ENCODE measurements at places on chromosomes 2 and 18.

- DNase-seq, result no peak
Measured at GRCh38 chr2:178427458-178427857, 23.5 kb downstream of the PRKRA start.

- no peak for DNase-seq
Measured at GRCh38 chr2:156874707-156875106, 382.8 kb upstream of the GALNT5 start.

DNA sequence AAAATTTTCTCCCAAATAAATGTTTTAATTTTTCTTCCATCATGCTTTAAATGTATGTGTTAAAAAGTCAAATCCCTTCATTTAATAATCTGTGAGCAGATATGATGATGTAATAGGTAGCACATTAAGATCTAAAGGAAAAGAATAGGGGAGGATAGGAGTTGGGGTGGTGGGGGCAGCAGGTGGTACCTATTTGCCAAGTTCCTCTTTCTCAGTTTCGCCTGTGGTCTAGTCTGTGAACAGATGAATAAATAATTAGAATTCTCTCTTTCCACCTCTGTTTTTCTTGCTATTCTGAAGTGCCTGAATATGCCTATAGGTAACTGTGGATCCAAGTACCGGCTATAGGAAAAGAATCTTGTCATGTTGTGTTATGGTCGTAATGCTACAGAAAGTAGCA, 152.5 kb downstream of the NRXN1 start:
- DNase-seq, result no peak

DNA sequence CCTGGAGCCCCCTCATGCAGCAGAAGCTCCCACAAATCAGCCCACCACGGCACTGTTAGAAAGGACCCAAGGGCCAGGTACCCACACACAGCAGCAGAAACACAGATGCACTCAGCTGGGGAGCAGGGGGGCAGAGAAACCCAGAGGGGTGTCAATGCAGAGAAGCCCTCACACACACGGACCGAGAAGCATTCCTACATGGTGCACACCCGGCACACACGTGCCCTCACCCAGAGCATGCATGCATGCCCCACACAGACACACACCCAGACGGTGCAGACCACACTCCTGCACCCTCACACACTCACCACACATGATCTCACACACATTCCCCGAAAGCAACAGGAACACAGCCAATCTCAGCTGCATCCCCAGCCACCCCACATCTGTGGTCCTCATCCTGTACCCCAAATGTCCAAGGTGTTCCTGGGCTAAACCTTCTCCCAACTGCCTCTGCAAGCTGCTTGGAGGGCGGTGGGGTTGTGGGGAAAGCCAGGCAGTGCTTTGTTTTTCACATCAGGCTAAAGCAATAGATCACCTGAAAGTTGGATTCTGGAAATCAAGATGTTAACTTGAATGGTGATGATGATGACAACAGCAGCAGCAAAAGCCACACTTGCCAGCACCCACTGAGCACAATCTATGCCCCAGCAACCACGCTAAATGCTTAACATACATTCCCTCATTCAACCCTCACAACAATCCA, 102.3 kb downstream of the ZFP36L2 start:
- no peak for DNase-seq

DNA sequence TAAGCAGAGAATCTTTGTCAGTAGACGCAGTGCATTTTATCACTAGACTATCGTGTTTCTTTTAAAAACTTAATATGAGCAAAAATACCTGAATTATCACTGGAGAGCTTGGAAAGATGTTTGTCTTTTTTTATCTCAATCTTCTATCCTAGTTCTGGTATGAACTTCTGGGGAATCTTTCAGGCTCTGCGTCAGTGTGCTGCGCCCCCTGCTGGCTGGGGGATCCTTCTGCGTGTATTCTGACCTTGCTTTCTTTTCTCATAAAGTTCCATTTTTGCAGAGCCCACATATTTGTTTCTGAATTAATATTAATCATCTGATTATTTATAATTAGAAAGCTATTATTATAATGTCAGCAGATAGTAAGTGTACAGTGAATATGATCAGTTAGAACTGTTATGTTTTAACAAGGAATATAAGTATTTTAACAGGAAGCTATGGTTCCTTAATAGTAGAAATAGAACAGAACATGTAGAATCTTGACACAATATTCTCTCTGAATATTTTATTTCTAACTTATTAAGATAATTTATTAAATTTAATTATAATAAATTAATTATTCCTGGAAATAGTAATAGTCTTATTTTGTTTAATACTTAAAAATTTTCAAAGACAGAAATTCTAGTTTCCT, 945.0 kb upstream of the CRIM1 start:
- peak; percentile 65 for DNase-seq

GRCh38 chr18:55419132-55419946, 168.7 kb downstream of the TCF4 start:
- no peak for DNase-seq

GRCh38 chr2:119700866-119701265, 21.9 kb downstream of the TMEM177 start:
- peak; percentile 36 for DNase-seq

GRCh38 chr2:105239924-105240323, 1.6 kb upstream of the GPR45 start:
- DNase-seq, result no peak

All from WTC11 (cell line).